NCI-H1436 (cell line): ENCODE measurements at places on chromosomes 7 and 10.
A peak's percentile ranks its signal among the peaks of the same experiment; 100 is the strongest.

DNA sequence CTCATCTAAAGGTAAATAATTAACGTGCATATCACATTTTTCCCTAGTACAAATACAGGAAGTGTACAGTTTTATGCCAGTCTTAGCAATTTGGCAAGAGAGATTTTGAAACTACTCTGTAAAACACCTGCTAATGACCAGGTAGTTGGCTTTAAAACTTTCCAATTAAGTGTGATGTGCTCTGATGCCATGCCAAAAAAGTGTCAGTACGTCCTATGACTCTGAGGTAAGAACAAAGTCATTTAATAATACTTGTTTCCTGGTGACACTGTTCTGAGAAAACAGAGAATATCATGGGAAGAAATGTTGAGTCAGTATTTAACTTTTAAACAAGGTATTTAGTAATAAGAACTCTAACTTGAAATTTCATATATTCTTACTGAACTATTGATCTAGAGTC is 9.6 kb downstream of the PDZD8 start:
- peak; percentile 11 for DNase-seq

DNA sequence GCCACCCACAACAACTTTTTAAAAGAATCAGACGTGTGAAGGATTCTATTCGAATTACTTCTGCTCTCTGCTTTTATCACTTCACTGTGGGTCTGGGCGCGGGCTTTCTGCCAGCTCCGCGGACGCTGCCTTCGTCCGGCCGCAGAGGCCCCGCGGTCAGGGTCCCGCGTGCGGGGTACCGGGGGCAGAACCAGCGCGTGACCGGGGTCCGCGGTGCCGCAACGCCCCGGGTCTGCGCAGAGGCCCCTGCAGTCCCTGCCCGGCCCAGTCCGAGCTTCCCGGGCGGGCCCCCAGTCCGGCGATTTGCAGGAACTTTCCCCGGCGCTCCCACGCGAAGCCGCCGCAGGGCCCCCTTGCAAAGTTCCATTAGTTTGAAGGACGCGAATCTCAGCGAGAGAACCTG is 461 bp upstream of the HTRA1 start:
- no peak for DNase-seq

GRCh38 chr7:157975401-157976372 is 611.9 kb downstream of the PTPRN2 start:
- DNase-seq = no peak

DNA sequence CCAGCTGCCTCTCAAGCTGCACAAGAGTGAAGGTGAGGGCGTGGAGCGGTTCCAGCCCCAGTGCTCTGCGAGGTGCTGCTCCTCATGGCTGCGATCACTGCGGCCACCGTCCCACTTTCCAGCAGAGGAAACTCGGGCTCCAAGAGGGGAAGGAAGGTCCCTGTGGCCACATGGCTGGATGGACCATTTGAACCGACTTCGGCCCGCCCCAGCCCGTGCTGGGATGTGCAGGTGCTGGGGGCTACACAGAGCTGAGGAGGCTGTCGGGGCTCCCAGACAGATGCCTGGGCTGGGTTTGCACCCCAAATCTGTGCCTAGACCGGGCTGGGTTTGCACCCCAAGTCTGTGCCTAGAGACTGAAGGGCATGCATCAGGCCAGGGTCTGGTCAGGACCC is 186.6 kb downstream of the DNAJB6 start:
- no peak for DNase-seq

GRCh38 chr7:84746353-84746752 is 440.5 kb downstream of the SEMA3D start:
- no peak for DNase-seq

DNA sequence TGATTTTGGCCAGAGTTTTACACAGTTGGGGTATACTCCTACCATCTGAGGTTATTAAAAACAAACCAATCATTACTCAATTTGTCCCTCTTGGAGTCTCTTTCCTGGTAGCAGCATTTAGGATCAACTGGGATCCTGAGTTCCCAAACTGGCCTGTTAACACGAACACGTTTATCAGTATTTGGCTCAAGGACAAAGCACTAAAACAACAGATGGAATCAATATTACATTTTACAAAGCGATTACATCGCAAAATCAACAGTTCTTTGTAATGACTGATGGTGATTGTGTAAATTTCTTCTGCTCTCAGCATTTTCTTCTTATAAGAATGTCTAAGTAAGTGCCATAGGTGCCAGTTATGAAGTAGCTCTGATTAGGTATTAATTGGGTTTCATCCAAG is 582.9 kb upstream of the ANKRD30A start:
- no peak for DNase-seq
